Forelimb muscle (tissue), 1 donor: ENCODE measurements at places on chromosomes 3 and 15.

DNA sequence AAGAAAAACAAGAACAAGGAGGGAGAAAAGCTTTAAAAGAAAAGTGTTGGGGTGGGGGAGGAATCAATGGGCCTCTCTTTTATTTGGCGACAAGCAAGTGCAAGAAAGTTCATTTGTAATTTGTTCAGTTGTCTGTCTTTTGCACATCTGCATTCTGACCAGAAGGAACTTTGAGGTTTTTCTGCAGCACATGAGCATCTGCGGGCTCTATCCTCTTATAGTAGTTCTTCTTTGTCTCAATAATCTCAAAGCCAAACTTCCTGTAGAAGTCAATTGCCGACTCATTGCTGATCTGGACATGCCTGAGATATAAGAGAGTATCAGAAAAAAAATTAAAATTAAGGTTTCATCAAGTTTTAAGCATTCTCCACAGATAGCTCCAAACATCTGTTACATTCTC, 24.4 kb downstream of the NAA50 start:
- DNase-seq, result no peak

GRCh38 chr3:114718071-114718897, 424.5 kb downstream of the TIGIT start:
- no peak for DNase-seq

DNA sequence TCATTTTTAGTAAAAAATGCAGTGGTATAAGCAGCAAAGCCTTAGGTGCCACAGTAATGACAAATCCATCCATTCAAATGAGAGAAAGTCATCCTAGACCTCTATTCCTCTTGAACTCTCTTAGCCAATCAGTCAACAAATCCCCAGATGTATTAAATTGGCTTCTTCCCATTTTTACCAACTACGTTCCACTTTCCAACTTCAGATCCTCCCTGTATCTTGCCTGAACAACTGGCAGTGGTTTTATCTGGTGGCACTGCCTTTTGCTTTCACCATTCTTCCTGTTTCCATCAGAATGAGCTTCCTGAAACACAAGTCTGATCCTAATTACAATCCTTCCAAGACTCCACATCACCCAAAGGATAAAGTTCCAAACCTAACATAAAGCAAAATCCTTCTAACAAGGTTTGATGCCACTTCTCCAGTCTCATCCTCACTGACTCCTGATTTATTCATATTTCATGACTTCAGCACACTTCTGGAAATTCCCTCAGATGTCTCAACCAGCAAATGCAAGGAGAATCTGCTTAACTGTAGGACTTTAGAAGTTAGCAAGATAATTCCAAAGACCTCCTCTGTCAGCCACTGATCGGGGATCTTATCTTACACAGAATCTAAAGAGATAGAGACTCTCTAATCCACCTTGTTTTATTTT, 69.8 kb upstream of the SLC4A7 start:
- no peak for DNase-seq

DNA sequence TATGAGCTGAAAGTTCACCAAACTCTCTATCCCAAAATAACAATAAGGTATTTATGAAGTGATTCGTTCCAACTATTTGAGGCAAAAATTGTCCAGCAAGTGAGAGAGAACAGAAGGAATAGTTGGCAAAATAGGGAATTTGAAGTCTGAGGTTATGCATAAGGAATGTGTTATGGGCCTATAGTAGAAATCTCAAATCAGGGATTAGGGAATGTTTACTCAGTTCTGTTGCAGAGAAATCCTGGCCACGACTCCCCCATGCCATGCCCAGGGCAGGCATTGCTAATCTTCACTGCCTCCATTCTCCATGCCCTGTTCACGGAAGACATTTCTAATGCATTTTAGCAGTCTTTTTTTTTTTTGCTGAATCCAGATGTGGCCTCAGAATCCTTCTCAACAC, 58.6 kb downstream of the FLNB start:
- DNase-seq, result no peak

DNA sequence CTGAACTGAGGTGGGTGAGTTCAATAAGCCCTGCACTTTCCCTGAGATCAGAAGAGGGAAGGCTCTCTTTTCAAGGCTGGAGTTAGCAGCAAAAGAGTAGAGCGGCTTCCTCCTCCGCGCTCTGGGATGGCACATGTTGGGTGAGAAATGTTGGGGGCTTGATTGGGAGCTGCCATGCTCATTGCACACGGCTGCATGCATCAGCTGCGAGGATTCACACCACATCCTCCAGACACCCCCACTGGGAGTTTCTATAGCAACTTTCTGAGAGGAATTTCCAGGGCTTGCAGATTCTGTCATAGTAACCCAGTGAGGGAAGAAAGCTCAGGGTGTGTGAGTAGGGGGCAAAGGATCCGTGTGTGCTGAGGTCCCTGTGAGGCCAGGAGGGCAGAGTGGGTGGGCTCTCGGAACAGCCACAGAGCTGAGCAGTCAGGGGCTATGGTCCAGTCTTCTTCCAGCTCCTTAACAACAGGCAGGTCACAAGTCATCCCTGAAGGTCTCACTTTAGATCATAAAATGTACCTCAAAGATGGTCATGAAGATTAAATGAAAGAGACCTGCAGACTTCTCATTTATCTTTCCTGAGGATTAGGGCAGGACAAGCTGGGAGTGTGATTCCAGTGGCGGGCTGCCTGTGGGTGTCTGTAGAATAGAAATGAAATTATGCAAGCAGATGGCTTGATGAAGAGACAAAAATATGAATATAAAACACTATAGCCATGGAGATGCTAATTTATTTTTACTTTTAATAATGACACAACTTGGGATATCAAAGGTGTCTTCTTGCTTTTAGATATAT, 75.7 kb upstream of the CHRNA7 start:
- no peak for DNase-seq

GRCh38 chr3:40969341-40969740, 230.0 kb upstream of the CTNNB1 start:
- no peak for DNase-seq

DNA sequence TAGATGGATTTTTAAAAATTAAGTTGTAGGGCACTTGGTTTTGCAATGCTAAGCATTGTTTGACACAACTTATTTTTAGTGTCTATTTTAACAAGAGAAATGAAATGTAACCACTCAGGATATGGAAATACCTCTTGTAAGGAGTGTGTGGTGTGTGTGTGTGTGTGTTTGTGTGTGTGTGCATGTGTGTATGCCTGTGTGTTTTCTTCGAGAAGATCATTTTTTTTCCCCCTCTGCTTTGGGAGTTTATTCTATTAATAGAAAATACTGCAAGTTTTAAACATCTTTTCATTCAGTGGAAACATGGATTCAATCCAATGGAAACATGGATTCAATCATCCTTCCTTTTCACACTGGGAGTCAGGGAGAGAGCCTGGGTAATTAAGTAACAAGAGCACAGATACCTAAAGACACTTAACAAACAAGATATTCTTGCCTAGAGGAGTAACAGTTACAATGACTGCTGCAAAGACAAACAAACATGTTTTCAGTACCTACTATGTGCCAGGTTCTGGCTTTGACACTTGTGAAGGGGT, 567.2 kb upstream of the TBL1XR1 start:
- peak; percentile 85 for DNase-seq

GRCh38 chr3:152438181-152438580, 169.5 kb downstream of the MBNL1 start:
- DNase-seq, result no peak

- DNase-seq, result no peak
Measured at GRCh38 chr3:64431526-64432091, 206.3 kb upstream of the PRICKLE2 start.

DNA sequence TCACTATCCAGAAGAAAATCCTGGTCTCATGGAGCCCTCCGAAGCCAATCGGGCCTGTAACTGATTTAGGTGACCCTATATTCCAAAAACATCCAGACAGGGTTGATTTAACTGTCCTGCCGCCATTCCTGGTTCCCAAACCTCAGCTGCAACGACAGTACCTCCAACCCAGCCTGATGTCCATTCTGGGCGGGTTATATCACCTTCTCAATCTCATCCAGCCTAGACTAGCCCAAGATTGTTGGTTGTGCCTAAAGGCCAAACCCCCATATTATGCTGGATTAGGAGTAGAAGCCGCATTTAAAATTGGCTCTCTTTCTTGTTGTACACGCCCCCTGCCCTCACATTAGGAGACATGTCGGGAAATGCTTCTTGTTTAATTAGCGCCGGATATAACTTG, 36.7 kb downstream of the ZBTB11 start:
- DNase-seq, result no peak

GRCh38 chr3:43584043-43584826, 37.6 kb downstream of the ANO10 start:
- DNase-seq, result no peak

- peak; percentile 65 for DNase-seq
Measured at GRCh38 chr3:88203642-88204055, 53.9 kb downstream of the C3orf38 start.

GRCh38 chr3:195248281-195248680, 22.7 kb downstream of the XXYLT1 start:
- no peak for DNase-seq

DNA sequence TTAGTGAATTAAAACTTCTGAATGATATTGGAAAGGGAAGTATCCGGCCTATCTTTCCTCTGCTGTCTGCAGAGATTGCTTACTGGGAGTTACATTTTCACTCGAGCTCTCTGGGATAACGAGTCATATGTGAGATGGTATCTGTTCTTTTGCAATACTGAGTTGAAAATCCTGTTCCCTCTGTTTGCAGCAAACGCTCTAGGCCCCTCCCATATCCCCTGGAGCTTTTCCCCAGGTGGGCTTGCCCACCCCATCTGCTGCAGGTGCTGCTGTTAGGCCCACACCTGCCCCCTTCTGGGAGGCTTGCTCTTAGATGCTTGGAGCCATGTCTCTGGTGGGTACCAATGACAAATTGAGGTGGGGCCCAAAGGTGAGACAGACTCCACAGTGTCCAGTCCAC, 42.7 kb upstream of the MTMR10 start:
- no peak for DNase-seq

GRCh38 chr15:27744641-27745040, 354.5 kb downstream of the OCA2 start:
- no peak for DNase-seq

- DNase-seq, result no peak
Measured at GRCh38 chr15:59694779-59695178, 5.7 kb upstream of the BNIP2 start.

DNA sequence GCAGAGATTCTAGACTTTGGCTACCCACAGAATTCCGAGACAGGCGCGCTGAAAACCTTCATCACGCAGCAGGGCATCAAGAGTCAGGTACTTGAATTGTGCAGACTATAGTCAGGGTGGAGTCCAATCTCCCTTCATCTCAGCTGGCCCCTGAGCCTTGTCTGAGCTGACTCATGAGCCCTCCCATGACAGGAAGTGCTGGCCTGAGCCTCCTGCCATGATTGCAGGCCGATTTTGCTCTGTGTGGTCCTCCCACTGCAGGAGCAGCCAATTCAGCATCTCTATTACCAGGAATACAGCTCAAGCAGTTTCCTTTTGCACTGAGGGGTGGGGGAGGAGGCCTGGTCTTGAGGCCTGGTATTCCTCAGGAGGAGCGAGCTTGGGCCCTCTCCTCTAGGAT, 5.5 kb downstream of the AP2M1 start:
- DNase-seq, result no peak

DNA sequence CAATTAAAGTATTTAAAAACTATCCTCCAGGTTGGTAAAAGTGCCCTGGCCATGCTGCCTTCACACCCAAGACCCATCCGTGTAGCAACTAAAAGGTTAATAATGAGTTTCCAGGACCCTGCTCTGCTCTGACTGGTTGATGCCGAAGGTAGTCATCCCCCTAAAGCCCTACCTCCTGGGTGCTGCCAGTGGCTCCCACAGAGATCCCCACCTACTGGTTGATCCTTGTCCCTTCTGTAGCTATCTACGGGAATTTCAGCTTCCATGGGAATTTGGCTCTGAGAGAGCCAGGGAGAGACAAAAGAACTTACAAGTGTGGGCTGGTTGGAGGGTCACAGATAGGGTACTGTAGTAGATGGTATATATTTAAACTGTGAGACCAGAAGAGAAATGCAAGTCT, 110.6 kb upstream of the NANOGP8 start:
- DNase-seq, result no peak

DNA sequence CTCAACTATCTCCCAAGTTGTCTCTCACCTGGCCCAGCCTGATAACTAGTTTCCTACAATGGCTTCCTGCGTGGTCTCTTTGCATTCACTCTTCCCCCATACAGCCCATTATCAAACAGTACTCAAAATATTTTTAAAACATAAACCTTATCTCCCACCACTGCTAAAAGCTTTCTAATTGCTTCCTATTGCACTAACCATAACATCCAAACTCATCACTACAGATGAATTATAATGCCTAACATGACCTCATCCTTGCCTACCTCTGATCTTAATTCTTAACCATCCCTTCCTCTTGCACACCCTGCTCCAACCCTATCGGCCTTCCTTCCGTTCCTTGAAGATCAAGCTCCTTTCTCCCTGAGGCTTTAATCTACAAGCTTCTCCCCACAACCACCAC, 17.0 kb downstream of the ACAP2 start:
- DNase-seq, result no peak

DNA sequence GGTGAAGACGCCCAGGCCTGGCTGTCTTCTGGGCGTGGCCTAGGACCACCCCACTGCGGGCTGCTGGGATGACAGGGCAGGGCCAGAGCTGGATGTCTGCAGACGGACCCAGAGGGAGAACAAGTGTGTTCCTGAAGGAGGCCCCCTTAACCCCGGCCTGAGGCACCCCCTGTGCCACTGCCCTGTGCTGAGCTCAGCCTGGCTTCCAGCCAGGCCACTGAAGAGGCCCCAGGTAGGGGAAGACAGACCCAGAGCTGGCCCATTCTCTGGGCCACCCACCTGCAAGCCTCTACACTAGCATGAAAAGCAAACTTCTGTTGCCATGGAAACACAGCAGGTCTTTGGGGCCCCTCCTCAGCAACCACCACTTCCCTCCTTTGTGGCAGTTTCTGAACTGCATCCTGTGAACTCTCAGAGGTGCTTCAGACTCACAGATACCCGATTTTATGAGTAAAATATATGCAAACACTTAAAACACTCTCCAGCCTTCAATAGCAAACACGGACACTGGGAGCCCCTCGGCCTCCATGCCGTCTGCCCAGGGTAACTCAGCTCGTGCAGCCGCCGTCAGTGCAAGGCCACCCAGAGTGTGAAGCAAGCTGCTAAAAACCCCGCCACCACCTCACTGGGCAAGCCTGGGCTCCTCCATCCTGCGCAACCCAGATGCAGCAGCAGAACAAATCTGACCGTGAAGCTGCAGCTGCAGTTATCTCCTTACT, 42.5 kb downstream of the CMTM6 start:
- no peak for DNase-seq

DNA sequence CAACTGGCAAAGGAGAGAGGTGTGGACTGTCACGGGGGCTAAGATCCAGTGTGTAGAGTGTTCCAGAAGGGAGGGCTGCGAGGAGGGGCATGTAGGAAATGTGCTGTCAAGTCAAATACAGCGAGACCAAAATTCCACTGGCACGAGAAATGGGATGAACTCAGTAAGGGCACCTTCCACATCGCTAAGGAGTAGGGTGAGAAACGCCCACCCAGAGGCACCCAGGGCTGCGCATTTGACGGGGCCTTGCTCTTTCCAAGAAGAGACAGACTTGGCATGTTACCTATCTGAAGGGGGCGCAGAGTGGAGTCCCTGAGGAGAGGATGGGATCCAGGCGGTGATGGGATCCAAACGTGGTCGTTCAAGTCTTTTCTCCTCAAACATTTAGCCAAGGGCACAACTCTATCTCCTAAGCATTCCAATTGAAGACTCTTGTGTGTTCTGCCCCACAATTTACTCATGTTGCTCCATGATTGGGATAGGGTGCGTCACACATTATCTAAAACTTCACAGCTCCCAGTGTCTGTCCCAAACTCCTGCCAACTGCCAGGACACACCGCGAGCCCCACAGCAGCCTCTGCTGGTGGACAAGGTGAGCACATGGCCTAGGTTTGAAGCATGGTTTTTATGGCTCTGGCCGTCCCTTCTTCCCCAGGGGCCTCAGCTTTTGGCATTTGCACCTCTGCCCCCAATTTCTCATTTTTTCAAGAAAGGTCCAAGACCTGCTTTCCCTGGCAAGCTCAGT, 7.6 kb downstream of the SELENOS start:
- DNase-seq, result no peak
